Pons (tissue), 1 donor: ENCODE measurements at places on chromosomes 6 and 20.
A peak's percentile ranks its signal among the peaks of the same experiment; 100 is the strongest.

GRCh38 chr6:14512246-14512645, 394.7 kb downstream of the CD83 start:
- DNase-seq: no peak

DNA sequence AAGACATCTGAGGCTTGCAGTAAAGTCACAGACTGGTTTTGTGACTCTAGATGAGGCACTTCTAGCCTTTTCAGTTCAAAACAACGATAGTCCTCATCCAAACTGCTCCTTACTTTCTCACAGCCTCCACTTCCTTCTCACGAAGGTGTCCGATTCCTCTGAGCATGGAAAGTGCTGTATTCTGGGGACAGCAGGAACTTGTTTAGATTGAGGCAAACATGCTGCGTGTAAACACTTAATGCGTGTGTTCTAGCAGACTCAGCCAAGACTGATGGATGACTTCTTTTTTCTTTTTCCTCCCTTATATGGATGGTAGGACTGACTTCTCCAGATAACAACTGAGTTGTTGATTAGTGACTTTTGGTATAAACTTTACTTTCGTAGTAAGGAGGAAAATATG, 80.2 kb upstream of the PRDM1 start:
- no peak for DNase-seq

GRCh38 chr6:1324936-1325335, 13.0 kb downstream of the FOXQ1 start:
- no peak for DNase-seq

- DNase-seq: no peak
These were observed 41.5 kb downstream of the STXBP5 start for GRCh38 chr6:147245693-147246092.

- DNase-seq: no peak
These were observed 29.9 kb downstream of the SGK1 start for GRCh38 chr6:134287859-134288537.

DNA sequence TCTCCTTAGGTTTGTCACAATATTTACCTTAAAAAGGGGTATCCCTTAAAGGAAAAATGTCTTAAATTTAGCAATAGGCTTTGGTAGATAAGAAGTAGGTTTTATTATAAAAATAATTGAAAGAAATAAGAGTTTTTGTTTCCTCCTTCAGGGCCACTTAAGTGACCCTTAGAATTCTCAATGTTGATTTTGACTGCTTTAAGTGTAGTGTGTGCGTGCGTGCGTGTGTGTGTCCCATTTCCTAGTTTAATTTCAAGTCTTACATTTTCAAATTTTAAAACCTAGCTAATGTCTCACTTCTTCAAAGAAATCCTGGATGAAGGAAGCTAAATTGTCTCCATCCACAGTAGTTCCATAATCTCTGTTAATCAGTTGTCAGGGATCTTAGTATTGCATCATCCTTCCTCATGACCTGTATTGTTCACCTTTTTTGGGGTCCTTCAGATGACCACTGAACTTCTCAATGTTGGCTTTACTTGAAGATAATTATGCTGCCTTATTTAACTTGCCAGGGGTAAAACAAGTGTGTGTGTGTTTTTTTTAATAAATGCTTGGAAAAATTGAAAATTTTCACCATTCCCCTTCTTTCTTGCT, 50.7 kb upstream of the TFB1M start:
- no peak for DNase-seq

GRCh38 chr6:11094411-11094851, 797 bp downstream of the SMIM13 start:
- DNase-seq: peak; percentile 51

- DNase-seq: no peak
These were observed 112.4 kb downstream of the BFSP1 start for GRCh38 chr20:17418737-17419136.

DNA sequence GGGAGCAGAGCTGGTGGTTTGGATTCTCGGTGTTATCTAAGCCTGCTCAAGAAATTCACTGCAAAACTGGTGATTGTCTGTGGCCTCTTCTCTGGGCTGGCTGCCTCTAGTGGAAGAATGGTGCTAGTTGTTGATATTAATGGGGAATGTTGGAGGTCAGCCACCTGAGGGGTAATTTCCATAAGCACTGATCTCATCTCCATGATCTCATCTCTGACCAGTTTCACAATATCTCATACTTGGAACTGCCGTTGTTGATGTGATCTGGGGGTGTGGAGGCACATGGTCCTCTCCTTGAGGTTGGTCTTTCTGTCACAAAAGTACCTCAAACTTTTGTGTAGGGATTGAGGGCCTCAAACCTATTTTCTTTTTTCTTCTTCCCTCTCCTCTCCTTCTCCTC, 102.6 kb downstream of the CD109 start:
- DNase-seq: peak; percentile 48

DNA sequence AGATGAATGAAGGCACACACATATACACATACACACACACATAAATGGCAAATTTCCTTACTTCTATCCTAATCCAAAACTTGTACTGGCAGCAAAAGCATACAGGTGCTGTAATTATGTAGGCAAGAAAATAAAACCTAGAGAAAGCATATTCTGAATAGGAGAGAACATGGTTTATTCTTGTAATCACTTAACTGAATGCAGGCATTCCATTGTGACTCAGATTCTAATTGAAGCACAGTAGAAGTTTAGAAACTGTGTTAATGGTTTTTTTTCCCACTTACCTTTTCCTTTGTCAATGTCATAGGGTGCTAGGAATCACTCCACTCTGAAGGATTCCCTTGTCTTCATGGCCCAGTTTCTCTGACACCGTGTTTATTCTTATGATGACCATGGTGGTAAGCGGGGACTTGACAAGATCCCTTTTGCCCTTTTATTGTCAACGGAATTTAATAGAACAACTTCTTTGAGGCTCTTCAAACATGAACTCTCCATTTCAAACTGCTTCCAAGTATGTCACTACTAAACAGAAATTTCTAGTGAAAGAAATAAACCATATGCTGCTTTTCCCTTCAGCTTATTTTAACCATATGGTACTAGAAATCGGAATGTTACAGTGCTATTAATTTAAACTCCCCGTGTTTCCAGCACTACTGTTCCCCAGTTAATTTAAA, 164.2 kb downstream of the OGFRL1 start:
- DNase-seq: no peak

DNA sequence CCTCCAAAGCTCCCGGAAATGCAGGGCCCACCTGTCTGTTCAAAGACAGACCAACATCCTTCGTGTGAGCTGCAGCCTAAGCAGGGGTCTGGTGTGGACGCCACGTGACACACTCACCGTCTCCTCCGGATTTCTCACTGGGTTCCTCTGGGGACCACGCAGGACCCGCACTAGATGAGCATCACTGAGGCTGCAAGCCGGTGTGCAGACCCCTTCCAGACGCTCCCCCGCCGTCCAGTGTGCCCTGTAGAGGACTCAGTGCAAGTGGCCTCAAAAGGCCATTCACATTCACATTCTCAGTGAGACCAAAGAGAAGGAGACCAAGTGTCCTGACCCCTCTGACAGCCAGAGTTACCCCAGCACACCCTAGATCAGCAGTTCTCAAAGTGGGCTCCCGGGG, 91.2 kb upstream of the QKI start:
- no peak for DNase-seq

- DNase-seq: peak; percentile 94
These were observed 9.8 kb downstream of the FAM210B start for GRCh38 chr20:56368351-56369134.

DNA sequence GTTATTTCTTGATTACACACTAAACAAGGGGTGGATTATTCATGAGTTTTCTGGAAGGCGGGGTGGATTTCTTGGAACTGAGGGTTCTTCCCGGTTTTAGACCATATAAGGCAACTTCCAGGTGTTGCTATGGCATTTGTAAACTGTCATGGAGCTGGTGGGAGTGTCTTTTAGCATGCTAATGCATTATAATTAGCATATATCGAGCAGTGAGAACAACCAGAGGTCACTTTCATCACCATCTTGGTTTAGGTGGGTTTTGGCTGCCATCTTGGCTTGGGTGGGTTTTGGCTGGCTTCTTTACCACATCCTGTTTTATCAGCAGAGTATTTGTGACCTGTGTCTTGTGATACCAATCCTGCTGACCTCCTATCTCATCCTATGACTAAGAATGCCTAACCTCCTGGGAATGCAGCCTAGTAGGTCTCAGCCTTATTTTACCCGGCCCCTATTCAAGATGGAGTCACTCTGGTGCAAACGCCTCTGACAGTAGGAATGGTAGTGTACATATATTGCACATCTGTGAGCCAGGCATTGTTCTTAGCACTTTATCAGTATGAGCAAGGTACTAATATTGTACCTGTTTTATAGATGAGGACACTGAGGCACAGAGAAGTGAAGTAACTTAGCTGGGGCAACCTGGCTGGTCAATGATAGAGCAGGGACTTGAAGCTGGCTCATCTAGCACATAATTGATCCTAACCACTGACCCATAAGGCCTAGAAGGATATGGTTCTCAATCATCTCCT, 203.7 kb downstream of the NFATC2 start:
- DNase-seq: no peak

- DNase-seq: no peak
These were observed 103.7 kb downstream of the SNAP25 start for GRCh38 chr20:10322073-10323012.

DNA sequence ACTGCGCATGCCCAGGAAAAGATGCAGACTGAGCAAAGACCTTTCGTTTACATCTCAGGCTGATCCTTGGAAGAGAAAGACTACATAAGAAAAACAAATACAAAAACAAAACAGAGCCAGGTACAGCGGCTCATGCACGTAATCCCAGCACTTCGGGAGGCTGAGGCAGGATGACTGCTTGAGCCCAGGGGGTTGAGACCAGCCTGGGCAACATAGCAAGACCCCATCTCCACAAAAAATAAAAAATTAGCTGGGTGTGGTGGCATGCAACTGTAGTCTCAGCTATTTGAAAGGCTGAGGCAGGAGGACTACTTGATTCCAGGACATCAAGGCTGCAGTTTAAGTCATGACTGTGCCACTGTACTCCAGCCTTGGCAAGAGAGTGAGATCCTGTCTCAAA, 41.7 kb downstream of the SRPK1 start:
- DNase-seq: no peak

GRCh38 chr20:57794600-57795341, 85.0 kb upstream of the PMEPA1 start:
- DNase-seq: no peak

DNA sequence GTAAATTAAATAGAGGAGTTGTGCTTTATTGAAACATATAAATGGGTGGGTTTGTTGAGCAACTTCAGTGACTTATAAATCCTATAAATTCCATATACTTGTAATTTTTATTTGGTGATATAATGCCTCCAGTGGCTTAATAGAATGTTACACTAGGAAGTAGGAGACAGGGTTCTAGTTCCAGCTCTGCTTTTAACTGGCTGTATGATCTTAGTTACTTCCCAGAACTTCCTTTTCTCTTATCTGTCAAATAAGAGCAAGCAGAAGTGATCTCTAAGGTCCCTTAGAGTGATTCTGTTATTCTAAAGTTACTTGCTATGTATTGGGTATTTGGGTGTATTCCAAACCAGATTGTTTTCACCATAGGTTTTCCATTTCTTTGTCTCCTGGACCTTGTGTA, 10.2 kb downstream of the ZSCAN23 start:
- no peak for DNase-seq

GRCh38 chr6:46925563-46926253, 4.0 kb upstream of the ADGRF5 start:
- DNase-seq: no peak

GRCh38 chr20:25081730-25082497, at the start of gene VSX1:
Gene VSX1 (minus strand): TSS chr20:25082141. CDS start chr20:25082096, 45 bp downstream.
- DNase-seq: no peak

DNA sequence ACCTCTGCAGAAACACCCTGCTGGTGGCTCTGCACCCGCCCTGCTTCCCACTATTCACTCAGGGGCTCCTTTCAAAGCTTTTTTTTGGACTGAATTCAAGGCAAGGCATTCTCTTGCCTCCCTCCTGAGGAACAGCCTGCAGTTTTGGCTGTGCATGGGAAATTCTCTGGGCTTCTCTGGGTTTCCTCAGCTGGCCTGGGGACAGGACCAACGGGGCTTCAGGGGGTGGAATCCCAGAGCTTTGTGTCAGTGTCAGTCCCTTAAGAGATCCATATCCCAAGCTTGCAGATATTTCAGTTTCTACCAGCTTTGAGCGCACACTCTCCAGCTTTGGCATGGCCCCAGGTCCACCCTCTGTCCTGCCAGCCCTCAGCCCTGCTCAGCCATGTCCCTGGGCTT, 2.0 kb downstream of the SCRT2 start:
- peak; percentile 30 for DNase-seq

- DNase-seq: no peak
These were observed 314.9 kb downstream of the ALDH8A1 start for GRCh38 chr6:134634966-134635365.

- DNase-seq: no peak
These were observed 180.8 kb upstream of the CHD6 start for GRCh38 chr20:41798930-41799502.

GRCh38 chr6:169406804-169407203, 153.2 kb upstream of the THBS2 start:
- no peak for DNase-seq

DNA sequence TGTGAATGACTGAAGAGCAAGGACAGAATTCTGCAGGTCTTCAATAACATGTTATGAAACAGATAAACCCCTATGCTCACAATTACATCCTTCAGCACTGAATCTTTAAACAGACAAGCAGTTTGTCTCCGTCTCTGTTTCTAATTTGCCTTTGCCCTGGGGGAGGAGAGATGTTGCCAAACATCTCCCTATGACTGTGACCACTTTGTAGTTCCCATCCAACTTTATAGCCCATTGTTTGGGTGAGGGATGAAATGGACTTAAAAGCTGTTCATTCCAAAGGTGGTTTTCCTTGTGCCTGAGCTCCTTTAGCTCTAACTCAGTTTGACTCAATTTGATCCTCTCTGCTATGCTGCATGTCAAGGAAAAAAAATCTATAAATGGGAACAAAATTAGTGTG, 19.5 kb upstream of the ADTRP start:
- DNase-seq: no peak

GRCh38 chr6:16544521-16544920, 216.7 kb downstream of the ATXN1 start:
- no peak for DNase-seq

DNA sequence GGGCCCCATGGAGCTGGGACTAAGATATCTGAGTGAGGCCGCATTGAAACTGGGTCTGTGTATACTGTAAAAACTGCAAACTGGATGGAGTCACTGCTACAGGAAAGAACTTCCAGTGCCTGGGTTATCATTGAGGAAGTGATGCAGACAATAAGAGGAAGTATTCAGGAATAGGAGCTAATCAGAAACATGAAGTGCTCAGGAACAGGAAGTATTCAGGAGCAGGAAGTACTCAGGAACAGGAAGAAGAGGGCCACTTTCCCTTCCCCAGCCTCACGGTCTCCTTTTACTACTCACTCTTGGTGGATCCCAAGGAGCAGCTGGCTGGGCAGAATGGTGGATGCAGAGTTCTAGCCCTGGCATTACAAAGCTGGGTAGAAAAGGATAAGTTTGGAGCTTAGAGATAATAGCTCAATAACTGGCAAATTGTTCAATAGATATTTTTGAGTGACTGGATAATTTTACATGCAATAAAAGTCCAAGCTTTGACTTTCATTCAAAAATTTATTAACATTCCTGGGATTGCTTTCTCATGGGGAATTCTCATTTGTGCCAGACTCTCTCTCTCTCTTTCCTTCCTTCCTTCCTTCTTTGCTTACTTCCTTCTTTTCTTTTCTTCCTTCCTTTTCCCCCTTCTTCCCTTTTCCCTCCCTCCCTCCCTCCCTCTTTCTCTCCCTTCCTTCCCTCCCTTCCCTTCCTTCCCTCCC, 82.2 kb upstream of the PAX1 start:
- no peak for DNase-seq
